ENCODE measurements at places on chromosomes 4 and X.
A peak's percentile ranks its signal among the peaks of the same experiment; 100 is the strongest.

GRCh38 chr4:14143892-14144291, 516.4 kb upstream of the BOD1L1 start:
- DNase-seq: no peak

DNA sequence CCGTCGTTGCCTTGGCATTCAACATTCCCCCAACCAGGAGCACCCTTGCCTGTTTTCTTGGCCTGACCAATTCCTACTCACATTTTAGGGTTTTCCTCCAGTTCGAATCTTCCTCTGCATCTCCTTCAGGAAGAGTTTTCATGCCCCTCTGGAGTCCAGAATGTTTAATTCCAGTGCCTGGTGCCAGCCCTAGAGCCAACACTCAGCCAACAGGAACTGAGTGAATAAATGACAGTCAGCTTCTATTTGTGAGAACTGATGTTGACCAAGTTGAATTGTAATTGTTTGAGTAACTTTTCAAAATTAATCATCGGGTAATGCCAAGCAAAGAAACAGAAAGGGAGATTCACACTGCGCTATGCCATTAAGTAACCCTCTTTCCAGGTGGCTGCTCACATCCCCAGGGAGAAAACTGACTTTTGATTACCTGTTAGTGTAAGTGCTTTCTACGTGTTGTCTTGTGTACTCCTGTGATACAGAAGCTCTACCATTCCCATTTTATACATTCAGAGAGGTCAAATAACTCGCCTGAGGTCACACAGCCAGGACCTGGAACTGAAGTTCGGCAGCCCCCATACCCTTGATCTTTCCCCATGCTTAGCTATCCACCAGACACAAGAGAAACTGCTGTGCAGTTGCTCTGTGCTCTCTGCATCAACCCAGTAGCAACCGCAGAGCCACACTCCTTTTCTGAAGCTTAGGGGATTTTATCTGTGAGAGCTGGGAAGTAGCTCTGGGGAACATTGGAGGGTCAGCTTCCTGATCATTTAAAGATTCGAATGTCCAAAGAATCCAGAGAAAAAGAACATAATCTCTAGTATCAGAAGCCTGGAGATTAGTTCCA, 19.0 kb upstream of the SLC2A9 start:
- DNase-seq: no peak

GRCh38 chrX:24149351-24150050, at the start of gene ZFX:
Gene ZFX (plus strand): TSS chrX:24149729. CDS start chrX:24172743, 23,014 bp downstream.
- peak; percentile 64 for DNase-seq

DNA sequence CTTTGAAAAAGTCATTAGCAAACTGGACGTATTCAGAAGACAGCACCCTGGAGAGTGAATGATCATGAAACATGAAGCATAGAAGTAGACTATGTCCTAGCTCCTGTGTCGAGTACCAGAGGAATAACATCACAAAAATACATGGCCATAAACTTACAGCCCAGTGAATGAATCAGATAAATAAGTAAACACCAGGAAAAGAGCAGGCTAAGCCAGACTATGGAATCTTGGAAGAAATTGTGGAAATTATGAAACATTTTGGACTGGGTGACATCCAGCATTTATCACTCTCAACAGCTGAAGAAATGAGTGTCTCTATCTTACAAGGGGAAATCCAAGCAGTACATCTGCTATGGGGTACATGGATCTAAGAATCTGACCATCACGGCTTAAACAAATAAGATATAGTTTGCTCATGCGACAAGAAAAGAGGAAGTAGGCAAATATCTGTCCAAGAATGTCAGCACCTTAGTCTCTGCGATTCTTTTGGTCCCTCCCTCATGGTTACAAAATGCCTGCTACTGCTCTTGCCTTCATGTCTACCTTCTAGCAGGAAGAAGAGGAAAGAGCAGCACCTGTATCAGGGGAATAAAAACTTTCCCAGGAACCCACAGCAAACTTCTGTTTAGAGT, 481.5 kb downstream of the BCOR start:
- no peak for DNase-seq

Data from nephron progenitor cell (in vitro differentiated cells).